Right hindlimb (tissue), 1 donor: ENCODE measurements at places on chromosomes 5 and 9.

DNA sequence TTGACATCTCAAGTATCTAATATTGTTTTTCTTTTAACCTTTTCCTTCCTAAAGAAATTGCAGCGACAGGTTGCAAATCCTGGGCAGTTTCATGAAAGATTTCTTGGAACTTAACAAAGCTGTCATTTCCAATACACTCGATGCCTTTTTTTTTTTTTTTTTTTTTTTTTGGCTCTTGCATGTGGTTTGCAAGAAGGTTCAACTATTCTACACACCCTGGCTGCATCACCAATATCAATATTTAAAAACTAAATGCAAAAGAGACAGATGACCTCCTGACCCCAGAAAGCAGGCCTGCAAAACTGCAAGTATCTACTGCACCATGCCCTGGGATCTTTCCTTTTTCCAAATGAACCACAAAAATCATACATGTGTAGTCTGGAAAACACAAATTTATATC is 4.4 kb upstream of the NFIB start:
- no peak for DNase-seq

DNA sequence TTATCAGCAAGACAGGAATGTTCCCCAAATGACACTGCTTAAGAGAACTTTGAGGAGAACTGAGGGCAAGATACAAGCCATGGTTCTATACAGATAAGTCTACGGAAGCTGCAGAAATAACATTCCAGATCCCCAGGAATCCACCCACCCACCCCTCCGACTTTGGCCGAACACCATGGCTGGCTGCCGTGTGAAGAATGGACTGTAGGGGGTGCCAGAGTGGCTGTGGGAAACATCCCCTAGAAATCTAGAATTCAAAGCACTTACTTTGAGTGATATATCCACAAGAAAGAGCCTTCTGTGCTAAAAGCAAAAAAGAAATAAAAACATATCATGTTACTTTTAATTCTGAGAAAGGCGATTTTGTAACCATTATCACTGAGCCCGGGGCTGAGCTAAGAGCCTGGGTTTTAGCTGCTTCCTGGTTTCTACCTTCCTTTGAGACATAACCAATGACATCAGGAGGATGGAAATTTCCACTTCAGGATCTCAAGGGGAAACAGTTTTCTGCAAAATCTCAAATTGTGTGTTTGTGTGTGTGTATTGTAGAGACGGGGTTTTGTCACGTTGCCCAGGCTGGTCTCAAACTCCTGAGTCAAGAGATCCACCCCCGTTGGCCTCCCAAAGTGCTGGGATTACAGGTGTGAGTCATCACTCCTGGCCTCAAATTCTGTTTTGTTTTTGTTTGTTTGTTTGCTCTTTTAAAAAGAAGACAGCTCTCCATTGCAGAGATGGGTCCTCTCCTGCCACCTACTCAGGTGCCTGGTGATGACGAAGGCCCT is 36.4 kb downstream of the GGTA1 start:
- DNase-seq: no peak

DNA sequence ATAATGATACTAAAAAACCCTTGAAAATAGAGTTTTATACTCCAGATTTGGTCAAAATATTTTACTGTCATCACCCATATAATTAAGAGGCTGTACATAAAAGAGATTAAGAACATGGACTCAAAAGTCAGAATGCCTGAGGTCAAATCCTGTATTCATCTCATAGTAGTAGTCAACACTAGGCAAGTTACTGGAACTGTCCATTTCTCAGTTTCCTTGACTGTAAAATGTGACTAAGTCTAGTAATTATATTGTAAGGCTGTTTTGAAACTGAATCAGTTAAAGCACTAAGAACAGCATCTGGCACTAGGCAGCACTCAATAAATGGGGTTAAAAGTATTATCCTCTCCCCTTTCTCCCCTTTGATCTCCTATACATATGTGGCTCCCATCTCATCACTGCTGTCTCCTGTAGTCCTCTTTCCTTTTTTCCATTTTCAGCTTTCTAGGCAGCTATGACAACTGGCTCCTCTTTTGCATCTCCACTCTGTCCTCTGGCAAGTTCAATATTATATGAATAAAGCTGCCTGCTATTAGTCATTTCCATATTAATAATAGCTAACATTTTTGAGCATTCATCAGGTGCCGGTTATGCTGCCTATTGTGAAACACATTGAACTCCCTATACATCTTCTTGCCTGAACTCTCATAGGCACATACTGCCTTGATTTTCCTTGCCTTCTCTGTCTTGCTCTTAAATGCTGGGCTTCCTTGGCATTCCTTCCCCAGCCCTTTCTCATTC is 185.8 kb upstream of the NREP start:
- DNase-seq: no peak

GRCh38 chr9:4295160-4295559 is 4.7 kb downstream of the GLIS3 start:
- no peak for DNase-seq

DNA sequence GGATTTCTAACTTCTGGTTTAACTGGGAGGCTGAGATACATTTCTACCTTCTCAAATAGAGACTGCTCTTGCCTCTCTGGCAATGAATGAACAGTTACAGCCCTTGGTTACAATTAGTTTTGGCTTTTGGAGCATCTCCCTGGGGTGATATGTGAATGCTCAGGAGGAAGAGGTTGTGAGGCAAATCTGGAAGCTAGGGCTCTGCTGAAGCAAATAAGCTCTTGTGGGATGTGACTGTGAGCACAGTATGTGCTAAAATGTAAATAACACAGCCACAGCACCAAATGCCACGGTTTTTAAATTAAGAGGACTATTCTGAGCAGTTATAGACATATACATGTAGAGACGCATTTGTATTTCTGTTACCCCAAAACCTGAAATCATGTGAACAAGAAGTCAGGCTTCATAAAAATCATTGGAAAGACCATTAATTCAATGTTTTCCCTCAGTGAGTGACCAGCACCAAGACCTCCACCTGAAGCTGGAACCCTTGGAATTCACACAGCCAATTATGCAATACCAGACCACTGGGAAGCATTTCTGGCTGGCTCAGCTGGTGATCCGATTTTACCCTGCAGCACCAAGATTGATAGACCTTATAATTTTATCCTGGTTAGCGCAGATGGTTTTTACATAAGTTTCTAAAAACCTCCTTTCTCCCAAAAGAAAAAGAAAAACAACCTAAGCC is 3.0 kb upstream of the SLC44A1 start:
- DNase-seq: no peak
